SIG-M5 (cell line): ENCODE measurements at places on chromosomes 16 and 17.

- no peak for DNase-seq
Measured at GRCh38 chr17:77205396-77206125, 64.8 kb downstream of the SEC14L1 start.

- DNase-seq = no peak
Measured at GRCh38 chr16:15031179-15031578, 24.7 kb downstream of the NTAN1 start.

DNA sequence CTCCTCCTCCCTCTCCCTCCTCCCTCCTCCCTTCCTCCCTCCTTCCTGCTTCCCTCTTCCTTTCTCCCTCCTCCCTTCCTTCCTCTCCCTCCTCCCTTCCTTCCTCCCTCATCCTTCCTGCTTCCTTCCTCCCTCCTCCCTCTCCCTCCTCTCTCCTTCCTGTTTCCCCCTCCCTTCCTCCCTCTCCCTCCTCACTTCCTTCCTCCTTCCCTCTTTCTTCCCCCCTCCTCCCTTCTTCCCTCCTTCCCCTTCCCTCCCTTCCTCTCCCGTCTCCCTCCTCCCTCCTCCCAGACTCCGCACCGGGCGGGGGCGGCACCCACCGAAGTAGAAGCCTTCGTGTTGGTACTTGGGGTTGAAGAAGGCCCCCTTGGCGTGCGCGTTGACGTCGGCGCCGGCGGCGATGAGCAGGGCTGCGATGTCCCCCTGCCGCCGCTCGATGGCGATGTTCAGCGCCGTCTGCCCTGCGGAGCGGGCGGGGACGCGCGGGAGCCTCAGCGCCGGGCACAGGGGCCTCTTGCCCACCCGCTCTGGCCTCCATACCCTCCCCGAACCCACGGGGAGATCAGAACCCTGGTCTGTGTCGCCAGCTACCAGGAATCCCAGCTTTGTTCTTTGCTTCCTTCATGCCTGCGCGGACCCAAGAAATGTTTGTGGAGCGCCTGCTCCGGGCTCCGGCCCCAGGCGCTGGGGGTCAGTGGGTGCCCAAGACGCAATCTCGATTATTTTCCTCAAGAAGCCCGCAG lies 22.2 kb downstream of the TRPV3 start:
- no peak for DNase-seq

DNA sequence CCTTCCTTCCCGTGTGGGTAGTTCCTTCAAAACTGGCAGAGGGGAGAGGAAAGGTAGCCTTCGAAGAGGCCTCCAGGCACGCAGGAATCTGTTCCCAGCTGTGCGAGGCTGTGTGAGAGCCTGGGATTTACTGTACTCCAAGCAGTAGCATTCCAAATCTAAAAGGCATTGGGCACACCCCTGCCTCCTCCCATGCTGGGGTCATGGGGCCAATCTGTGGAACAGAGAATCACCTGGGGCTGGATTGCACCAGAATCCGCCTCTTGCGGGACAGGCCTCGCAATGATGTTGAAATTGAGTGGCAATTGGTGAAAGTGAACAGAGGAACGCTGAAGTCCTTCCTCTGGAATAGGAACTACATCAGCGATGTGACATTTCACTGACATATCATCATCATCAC lies 72.5 kb upstream of the IRX3 start:
- no peak for DNase-seq

- DNase-seq = no peak
Measured at GRCh38 chr16:75198135-75198600, 8.8 kb downstream of the CTRB2 start.

- no peak for DNase-seq
Measured at GRCh38 chr17:82228842-82229697, at the start of gene SLC16A3. SLC16A3 (plus strand) TSS chr17:82229042; CDS start chr17:82236009, 6,967 bp downstream.

- DNase-seq = no peak
Measured at GRCh38 chr16:66511602-66512271, 38.2 kb downstream of the TK2 start.

GRCh38 chr17:61833536-61834193 lies 29.7 kb downstream of the BRIP1 start:
- no peak for DNase-seq

DNA sequence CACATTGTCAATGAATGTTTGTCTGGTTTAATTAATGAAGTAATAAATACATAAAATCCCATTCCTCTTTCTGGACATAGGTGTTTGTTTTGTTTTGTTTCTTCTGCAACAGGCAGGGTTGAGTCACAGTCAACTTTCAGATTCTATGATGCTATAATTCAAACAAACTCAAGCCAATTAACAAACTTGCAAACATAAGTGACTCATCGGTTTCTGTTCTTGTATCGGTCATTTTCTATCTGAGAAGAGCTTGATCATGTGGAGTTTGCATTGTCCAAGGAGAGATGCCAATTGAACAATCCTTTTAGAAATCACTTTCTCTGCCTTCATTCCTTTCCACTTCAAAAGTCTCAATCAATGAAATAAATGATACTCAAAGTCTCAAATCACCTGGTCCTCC lies 294.2 kb upstream of the C16orf82 start:
- no peak for DNase-seq

- no peak for DNase-seq
Measured at GRCh38 chr16:23950898-23951297, 115.1 kb downstream of the PRKCB start.

- DNase-seq = peak; percentile 90
Measured at GRCh38 chr16:28494121-28494851, at the start of gene APOBR. APOBR (plus strand) TSS chr16:28494643; CDS start chr16:28494682, 39 bp downstream.
